ENCODE measurements at places on chromosomes 7 and 10.

GRCh38 chr10:79195091-79195923, 126.5 kb downstream of the ZMIZ1 start:
- DNase-seq, result peak; percentile 67

GRCh38 chr10:29555746-29556481, 78.9 kb downstream of the SVIL start:
- peak; percentile 98 for DNase-seq

DNA sequence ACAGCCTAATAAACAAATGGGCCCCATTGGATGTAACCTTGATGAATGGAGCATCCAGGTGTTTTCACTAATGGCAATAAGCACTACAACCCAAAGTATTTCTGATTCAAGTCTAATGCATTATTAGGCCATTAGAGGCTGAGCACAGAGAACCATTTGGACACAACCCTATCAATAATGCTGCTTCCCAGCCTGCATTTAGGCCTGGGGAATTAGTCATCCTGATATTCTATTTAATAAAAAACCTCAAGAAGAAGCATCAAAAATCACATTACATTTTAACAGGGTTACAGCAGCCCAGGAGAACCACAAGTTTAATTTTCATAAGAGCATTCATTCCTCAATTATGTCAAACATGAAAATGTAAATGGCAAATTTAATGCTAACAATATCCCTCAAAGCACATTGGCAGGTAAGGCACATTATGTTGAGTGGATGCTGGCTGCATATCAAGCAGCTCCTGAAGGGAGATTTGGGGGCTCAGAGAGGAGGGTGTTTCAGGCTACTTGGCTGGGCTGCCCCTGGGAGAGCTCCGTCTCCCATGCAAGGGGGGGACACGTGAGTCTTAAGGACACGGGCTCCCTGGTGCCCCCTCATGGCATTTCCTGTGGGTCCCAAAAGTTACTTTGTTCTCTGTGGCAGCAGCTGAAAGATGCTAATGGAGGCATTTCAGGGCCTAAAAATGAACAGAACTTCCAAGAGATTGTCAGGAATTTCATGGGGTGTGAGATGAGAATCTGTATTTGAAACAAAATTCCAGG, 143.4 kb downstream of the HERPUD2 start:
- DNase-seq, result no peak

DNA sequence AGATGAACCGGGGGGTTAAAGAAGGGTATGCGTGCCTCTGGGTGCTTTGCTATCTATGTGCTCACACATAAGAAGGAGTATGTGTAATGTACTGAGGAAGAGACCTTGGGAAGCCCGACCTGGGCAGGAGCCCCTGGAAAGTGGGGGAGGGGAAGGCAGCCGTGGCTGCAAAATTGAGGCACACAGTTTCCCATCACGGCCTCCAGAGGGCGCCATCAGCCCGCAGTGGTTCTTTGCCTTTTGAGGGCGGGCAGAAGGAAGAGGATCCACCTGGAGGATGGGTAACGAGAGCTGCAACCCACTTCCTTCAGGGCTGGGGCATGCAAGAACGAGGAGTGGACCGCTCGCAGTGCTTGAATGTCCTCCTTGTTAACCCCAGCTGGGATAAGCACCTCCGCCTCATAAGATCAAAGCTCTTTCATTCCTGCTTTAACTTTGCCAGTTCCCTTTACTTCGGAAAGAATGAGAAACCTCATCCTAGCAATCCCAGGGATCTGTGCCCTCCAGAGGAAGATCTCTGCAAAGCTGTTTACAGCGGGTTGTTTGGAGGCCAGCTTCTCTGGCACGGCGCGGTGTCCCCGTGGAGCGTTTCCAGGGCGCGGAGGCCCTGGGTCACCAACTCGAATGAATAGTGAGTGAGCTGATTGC, 77.9 kb downstream of the PCGF5 start:
- peak; percentile 84 for DNase-seq

GRCh38 chr10:32166365-32166764, 110.1 kb upstream of the KIF5B start:
- no peak for DNase-seq

DNA sequence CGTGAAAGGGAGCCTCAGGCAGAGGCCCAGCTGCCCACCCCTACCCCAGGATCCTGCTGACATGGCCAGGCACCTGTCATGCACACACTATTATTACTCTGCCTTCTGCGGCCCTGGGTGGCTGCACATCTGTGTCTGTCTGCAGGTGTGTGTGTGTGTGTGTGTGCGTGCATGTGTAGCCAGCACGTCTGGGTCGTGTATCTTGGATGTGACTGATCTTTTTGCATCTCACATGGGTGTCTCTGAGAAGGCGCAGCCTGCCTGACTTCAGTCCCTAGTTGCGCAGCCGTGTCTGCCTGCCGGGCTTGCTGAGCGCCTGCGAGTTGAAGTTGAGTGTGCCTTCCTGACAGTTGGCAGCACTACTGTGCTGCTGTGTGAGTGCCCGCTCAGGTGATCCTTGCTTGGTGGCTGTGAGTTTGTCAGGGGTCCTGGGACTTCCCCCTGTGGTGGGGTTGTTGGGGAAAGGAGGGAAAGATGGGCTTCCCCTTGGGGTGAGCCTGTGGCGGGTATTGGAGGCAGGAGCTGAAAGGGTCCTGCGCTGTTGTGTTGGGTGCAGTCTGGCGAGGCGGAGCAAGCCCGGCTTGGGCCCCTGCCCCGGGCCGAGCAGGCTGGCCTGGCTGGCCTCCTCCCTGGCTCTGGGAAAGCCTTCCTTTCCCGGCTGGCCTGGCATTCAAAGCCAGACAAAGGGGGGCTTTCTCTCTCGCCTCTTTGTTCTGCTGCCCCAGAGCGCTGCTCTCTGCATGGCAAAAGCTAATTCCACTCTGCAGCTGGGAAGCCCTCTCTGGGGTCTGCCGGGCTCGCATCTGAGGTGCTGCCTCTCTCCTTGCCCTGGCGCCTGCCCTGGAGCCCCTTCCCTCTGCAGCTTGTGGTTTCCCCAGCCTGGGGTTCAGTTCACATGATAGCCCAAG, 4.9 kb downstream of the TRIM8 start:
- DNase-seq, result no peak

- no peak for DNase-seq
These were observed 233.8 kb upstream of the LYZL1 start for GRCh38 chr10:29055101-29055500.

DNA sequence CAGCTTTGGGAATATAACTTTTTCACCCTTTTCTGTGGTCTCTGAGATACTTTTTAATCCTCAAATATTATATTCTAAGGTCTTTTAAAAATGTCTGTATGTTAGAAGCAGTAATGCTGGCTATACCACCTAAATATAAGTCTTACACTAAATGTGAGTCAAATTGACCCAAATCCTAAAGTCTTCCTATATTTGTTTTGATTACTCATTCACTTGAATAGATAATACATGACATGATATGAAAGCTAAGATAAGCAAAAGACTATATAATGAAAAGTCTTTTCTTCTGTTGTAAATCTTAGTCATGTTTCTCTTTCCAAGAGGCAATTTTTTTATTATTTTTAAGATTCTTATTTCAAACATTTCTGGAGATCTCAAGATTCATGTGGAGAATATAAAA, 64.2 kb downstream of the HDAC9 start:
- no peak for DNase-seq

DNA sequence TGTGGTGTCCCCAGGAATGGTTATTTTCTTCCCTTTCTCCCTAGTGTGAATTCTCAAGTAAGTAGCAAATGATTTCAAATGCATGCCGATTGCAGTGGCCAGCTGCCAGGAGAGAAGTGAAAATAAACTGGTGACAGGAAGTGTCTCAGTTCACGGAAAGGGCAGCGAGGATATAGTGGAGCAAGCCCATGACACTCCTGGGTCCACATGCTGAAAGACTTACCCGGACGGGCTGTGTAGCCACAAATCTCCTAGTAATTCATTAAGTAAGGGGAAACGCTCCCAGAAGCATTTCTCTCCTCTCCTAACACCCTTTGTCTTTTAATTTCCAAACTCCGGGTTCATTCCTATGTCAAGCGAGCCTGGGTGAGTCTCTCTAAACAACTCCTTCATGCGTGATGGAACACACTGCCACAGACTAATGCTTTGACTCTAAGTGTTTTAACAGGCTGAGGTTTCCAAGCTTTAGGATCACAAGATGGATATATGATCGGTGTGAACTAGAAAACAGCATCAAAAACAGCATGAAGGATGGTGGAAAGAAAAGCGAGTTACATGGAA, 125.6 kb downstream of the CYP26A1 start:
- peak; percentile 34 for DNase-seq

DNA sequence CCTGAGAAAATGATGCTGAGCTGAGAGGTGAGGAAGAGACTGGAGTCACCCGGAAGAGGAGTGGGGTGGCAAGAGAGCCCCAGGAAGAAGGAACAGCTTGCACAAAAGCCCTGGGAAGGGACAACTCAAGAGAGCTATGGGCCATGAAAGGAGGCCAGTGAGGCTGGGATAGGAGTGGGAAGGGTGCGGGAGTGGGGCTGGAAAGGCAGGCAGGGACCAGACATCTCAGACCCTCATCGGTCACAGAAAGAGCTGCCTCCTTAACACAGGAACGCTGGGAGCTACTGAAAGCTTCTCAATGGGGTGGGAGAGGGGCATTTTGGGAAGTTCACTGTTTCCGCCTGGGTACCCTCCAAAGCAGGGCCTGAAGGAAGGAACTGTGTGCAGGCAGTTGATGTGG, 122.0 kb upstream of the UNC5B start:
- no peak for DNase-seq

- DNase-seq, result no peak
These were observed 89.1 kb upstream of the NANOS1 start for GRCh38 chr10:118940386-118940785.

All from SK-MEL-5 (cell line).